Epithelial cell of alveolus of lung (primary cell): ENCODE measurements at places on chromosomes 2 and 18. TPM values are rescaled to one million over a fixed set of nuclear protein-coding genes. Genes with fewer than 3 reads are reported as not detected.

Gene REG1B
- total RNA-seq, result not detected in 2 replicates

Gene LYPD6B
- total RNA-seq, result 0.13 and 0.24 TPM in 2 replicates

Gene SLC35F5
- 34.5 and 49.3 TPM in 2 replicates for total RNA-seq

Gene PSTPIP2
- 3.3 and 11.2 TPM in 2 replicates for total RNA-seq

Gene KCNF1
- total RNA-seq, result 0.26 and 16.8 TPM in 2 replicates

Gene ATP6V1C2
- total RNA-seq, result not detected in 2 replicates

Gene MC2R
- not detected in 2 replicates for total RNA-seq

Gene METTL4
- total RNA-seq, result 4.2 and 4.7 TPM in 2 replicates

Gene SLC14A1
- total RNA-seq, result 1.8 TPM in 1 of 2 replicates, not detected in the other

Gene CHPF
- total RNA-seq, result 195 and 201 TPM in 2 replicates

Gene ANKAR
- total RNA-seq, result 1.2 and 2.1 TPM in 2 replicates

Gene SPDYA
- total RNA-seq, result 0.13 TPM in 1 of 2 replicates, not detected in the other

Gene DSG2
- total RNA-seq, result 13.7 and 28.7 TPM in 2 replicates

Gene IDH1
- 82.6 and 142 TPM in 2 replicates for total RNA-seq

Gene ABCG5
- not detected in 2 replicates for total RNA-seq

Gene FAP
- total RNA-seq, result 15.5 and 118 TPM in 2 replicates

Gene FIGN
- 1.0 and 5.3 TPM in 2 replicates for total RNA-seq

Gene SKOR2
- not detected in 2 replicates for total RNA-seq

Gene LRRTM1
- not detected in 2 replicates for total RNA-seq

Gene SERPINB3
- under 0.01 TPM in 1 of 2 replicates, not detected in the other for total RNA-seq

Gene LIMS3
- 0.48 and 1.7 TPM in 2 replicates for total RNA-seq

Gene ASB18
- total RNA-seq, result not detected in 2 replicates

Gene IL37
- not detected in 2 replicates for total RNA-seq

Gene TAF4B
- total RNA-seq, result 3.0 and 4.7 TPM in 2 replicates

Gene KATNAL2
- 0.65 and 1.1 TPM in 2 replicates for total RNA-seq

Gene ICA1L
- 1.8 and 4.9 TPM in 2 replicates for total RNA-seq

Gene AMER3
- total RNA-seq, result not detected in 2 replicates

Gene MYO5B
- total RNA-seq, result 2.3 TPM in 1 of 2 replicates, not detected in the other

Gene DSG4
- total RNA-seq, result not detected in 2 replicates

Gene C1QL2
- total RNA-seq, result not detected in 2 replicates

Gene NCKAP1
- 63.2 and 101 TPM in 2 replicates for total RNA-seq

Gene CMPK2
- total RNA-seq, result 2.0 and 4.7 TPM in 2 replicates

Gene KCNG2
- 4.7 and 18.8 TPM in 2 replicates for total RNA-seq

Gene C18orf54
- total RNA-seq, result 4.5 and 5.2 TPM in 2 replicates
